ENCODE measurements at places on chromosomes 2 and 18.

GRCh38 chr2:85741833-85742455 lies 11.8 kb upstream of the ATOH8 start:
- DNase-seq, result no peak

DNA sequence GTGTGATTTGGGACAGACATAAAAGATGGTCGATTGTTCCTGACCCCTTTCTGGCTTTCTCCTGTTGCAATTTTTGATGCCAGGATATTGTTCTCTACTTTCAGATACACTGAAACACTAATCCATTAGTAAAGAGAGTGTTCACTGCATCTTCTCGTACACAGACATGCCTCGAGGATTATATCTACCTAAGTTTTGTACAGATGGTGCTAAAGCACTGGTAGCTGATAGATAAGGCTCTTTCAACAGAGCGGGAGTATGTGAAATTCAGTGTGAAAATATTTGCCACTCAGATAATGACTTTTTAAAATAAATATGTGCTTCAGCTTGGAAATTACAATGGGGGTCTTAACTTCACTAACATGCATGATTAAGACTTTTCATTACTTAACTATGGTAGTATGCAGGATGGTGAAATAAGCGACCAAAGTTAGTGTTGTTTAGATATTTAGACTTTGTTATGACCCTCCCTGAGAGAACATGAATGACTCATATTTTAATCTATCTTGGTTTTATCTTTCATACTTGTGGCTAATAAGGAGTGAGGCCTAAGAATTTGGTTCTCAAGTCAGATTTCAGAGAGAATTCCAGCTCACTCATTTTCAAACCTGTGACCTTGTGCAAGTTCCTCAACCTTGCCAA lies 474.9 kb downstream of the NRXN1 start:
- DNase-seq, result no peak

DNA sequence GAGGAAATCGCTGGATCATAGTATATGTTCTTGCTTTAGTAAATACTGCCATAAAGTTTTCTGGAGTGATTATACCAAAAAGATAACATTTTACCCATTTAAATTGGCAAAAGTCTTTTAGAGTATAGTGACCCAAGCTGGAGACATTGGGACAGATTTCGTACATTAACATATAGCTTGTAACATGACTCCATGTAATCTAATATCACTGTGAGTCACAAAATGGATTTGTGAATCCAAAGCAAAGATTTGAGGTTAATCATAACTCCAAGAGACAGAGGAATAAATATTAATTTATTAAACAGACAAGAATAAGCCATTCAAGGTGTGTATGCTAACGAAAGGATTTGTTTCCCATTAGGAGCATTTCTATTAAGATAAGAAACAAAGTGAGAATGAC lies 45.0 kb upstream of the RMP24 start:
- no peak for DNase-seq

DNA sequence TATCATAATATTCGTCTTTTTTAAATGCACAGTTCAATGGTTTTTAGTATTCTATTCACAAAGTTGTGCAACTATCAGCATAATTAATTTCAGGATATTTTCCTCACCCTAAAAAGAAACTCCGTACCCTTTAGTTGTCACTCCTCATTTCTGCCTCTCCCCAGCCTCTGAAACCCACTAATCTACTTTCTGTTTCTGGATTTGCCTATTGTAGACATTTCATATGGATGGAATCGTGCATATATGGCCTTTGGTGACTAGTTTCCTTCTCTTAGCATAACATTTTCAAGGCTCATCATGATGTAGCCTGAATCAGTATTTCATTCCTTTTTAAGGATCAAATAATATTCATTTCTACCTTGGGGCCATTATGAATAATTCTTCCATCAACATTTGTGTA lies 18.5 kb downstream of the NEURL3 start:
- DNase-seq, result no peak

GRCh38 chr2:137837830-137838229 lies 126.4 kb upstream of the HNMT start:
- no peak for DNase-seq

- no peak for DNase-seq
These were observed 20.5 kb downstream of the NIFK start for GRCh38 chr2:121716126-121716525.

- DNase-seq, result no peak
These were observed 17.9 kb downstream of the STK17B start for GRCh38 chr2:196153480-196153879.

DNA sequence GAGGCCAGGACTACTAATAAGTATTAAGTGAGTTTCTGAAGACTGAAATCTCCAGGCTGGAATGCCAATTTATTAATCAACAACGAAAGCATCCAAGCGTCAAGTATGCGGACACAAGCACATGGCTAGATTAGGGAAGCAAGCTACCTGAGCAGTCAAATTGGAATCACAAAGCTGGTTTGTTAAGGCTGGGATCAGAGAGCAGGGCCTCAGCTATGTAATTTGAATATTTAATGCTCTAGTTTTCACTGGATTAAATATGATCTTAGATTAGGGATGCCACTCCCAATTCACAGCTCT lies 5.7 kb downstream of the CCL20 start:
- DNase-seq, result no peak

GRCh38 chr2:216071111-216071851 lies 10.3 kb downstream of the PECR start:
- no peak for DNase-seq

DNA sequence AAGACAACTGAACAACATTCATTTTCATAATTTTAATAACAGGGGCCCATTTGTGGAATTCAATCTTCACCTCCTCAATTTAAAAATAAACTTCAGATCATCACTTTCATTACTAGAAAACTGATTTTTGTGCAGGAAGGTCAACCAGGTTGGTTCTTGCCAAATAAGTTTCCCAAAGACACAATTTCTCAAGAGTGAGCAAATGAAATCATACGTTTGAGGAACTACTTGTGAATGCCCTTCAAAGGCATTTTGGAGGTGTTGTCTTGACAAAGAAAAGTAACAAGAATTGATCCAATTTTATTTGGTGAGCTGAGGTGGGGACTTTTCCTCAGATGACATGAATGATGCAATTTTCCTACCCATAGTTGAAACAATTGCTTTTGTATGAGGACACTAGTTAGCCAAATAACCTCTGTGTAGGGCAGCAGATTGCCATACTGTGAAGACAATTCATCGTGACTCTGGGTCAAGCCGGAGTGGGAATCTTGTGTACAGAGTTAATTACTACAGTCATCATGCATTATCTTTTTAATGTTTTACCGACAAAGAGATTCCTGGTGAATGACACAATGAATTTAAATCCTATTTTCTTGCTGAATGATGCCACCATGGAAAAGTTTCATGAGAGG lies 121.8 kb downstream of the TGFA start:
- DNase-seq, result no peak

GRCh38 chr2:65215946-65216345 lies 11.7 kb upstream of the ACTR2 start:
- no peak for DNase-seq

GRCh38 chr2:207504513-207505170 lies 25.1 kb upstream of the CREB1 start:
- DNase-seq, result no peak

- DNase-seq, result no peak
These were observed 1.7 kb downstream of the NAT8 start for GRCh38 chr2:73640511-73640911.

DNA sequence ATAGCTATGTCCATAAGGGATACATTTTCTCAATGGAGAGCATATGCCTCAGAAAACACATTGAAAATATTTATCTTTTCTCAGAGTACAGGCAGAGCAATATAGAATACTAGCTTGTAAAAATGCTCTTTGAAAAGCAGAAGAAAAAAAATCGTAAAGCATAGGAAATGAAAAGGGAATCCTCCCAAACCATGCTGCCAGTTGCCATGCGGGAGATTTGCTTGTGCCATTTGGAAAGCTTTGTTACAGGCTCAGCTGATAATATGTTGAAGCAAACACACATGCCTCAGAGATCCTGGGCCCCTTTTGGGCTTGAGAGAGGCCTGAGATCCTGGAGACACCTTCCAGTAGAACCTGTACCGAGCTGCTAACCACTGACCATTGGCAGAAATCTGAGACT lies 697.1 kb downstream of the BCL11A start:
- DNase-seq, result no peak

GRCh38 chr2:221822416-221822815 lies 250.3 kb upstream of the EPHA4 start:
- no peak for DNase-seq

DNA sequence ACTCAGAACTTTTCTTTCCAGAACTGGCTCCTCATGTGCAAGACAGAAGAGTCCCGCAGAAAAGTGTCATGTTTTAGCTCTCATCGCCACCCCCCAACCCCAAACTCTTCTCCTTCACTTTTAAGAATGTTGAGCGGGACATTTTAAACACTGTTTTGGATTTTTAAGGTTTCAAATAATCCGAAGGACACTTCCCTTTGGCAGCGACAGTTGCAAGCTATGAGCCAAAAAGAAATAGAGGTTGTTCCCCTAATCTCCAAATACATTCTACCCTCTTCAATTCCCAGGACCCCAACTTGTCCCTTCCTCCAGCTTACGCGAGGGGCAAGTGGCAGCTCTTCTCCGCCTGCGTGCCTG lies 678 bp upstream of the UBE2E3 start:
- no peak for DNase-seq

DNA sequence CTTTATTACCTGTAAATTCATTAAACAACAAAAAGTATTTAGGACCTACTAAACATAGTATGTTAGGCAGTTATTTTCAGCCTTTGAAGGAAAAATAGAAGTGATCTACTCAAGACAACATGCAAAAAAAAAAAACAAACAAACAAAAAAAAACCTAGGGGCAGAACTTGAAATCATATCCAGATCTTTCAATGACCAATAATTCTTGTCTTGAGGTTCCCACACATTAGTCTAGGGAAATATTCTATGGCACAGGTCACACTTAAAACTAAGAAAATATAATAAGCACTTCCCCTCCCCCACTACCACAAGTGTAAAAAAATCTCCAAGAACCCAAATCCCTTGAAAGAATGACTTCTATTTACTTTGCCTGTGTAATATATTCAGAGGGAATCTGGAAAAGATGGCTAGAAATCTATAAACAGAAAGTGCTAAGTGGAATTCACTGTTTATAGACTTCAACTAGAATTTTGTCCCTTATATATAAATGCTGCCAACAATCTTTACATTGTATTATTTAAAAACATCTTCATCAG lies 3.5 kb downstream of the PELI1 start:
- DNase-seq, result no peak

DNA sequence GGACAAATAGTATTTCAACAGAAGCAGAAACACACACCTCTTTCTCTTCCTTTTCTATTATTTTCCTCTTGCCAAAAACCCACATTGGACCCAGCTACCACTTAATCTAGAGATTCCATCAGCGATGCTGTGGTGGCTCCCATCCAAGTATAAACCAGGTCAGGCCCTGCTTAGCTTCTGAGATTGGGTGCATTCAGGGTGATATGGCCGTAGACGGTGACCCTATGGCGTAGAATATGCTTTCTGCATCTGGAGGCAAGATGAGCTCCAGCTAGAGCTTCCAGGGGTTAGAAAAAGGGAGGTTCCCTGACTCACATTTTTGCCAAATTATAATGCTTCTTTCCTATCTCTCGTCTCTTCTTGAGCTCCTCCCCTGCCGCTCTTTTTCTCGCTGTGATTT lies 66.5 kb downstream of the TNP1 start:
- DNase-seq, result no peak

GRCh38 chr18:3594760-3595368 lies 144.9 kb downstream of the TGIF1 start:
- no peak for DNase-seq

DNA sequence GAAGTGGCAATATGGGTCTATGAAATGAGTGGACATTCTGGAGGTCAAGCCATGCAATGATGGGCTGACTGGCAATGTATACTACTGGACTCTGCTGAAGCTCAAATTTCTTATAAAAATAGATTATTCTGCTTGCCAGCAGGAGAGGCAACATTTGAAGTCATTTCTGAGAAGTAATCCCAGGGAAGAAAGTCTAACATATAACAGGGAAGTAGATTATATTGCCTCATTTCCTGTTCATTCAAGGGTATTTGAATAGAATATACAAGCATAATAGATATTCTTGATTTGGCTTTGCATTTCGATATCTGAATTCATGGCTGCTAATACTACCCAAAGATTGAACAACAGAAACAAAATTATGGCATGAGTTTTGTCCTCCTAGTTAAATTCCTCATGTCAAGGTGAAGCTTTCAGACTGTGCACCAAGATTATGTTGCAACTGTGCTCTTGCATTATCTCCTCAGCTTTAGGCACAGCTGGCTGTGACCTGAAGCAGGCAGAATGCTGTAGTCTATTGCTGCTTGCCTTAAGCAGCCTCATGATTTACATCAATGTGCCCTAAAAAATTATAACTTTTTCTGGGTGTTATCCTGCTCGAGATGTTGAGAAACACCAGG lies 13.3 kb upstream of the TMX3 start:
- DNase-seq, result no peak

- DNase-seq, result no peak
These were observed 748.7 kb downstream of the BCL11A start for GRCh38 chr2:59804732-59805131.

GRCh38 chr18:79568543-79569205 lies 110.9 kb upstream of the CTDP1 start:
- no peak for DNase-seq

- DNase-seq, result no peak
These were observed 84.1 kb downstream of the GALNT14 start for GRCh38 chr2:31053929-31054782.

GRCh38 chr2:173184031-173185004 lies 108.7 kb downstream of the MAP3K20 start:
- DNase-seq, result no peak

DNA sequence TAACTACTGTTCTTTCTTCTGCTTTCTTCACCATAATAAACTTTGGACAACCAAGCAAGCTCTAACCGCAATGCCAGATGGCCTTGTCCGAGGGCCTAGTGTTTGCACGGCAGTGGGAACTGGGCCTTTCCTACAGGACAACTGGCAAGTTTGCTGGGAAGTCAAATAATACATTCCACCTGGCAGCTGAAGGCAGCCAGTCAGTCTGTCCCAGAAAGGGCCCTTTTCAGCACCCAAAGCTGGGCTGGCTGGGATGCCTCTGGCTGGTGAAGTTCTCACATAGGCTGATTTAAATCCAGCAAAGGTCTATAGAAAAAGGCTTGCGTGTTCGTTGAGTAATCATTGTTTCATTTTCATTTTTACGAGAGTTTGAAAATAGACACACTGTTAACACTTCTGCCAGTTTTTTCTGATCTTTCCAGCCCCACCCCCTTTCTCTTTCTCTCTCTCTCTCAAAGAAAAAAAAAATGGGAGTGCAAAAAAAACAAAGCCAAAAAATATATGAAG lies 110.0 kb upstream of the EPAS1 start:
- DNase-seq, result no peak

Measured in cerebellar nuclear complex (tissue), 1 donor.